Stimulated activated CD4-positive, alpha-beta T cell treated with anti-CD3 and anti-CD28 coated beads, Interleukin-4, amount 100 ng/mL, for 24 hours (primary cell): ENCODE measurements at places on chromosomes 2 and 18.

DNA sequence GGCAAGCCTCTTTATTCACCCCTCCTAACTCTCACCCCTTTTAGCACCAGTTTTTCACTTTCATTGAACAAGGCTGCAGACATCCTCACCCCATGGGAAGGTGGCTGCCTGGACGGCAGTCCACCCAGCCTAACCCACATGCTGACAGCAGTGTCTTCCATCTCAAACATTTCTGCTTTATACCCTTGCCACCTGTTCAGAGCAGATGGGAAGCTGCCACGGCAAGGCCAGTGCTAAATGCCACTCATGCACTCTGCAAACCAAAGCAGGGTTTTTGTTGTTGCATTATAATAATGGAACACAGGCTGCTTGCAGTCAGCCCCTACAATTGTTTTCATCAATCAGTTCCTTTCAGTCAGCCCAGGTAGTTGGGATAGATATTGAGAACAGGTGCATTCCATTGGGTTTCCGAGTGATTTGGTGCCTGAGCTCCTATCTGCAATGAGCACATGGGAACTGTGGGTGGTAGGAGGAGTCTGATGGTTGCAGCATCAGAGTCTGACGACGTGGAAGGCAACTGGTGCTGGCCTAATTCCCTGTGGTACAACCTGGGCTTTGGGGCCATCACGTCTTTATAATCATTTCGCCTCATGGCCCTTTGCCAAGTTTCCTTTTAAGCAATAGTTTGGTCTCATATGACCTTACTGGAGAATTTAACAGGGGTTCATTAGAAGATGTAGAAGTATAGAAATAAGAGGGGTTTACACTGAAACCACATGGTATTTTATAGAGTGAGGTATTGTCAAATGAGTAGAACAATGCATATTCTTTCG is 252.5 kb upstream of the SP5 start:
- no peak for DNase-seq

- DNase-seq, result no peak
Measured at GRCh38 chr2:203553784-203554183, 18.7 kb upstream of the RAPH1 start.

DNA sequence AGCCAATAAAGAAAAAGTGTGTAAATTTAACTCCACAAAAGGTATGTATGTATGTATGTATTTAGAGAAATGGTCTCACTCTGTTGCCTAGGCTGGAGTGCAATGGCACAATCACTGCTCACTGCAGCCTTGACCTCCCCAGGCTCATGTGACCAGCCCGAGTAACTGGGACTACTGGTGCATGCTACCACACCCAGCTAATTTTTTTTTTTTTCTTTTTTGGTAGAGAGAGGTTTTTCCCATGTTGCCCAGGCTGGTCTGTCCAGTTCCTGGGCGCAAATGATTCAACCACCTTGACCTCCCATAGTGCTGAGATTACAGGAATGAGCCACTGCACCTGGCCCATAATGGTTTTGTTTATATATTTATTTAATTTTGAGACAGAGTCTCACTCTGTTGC is 67.1 kb downstream of the CERKL start:
- DNase-seq, result no peak

- no peak for DNase-seq
Measured at GRCh38 chr18:33699372-33699771, 121.4 kb downstream of the ASXL3 start.

DNA sequence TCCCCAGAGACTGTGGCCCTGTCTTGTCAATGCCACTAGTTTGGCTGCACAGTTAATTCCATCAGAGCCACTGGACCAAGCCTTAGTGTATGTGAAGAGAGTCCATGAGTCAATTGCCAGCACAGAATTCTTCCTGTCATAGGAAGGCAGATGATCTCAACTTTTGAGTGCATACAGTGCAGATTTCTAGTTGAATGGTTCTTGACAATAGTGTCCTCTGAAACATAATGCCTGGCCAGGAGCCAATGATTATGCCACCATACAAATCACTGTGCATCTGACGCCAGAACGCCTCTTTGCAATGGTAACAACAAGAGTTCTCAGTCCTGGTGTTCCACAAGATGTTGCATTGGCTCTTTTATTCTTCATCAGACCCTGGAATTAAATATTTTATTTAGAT is 7.1 kb downstream of the NEUROD1 start:
- no peak for DNase-seq

- DNase-seq, result no peak
Measured at GRCh38 chr2:132522901-132523300, 106.3 kb downstream of the GPR39 start.

GRCh38 chr2:121866789-121867188 is 111.3 kb downstream of the TSN start:
- no peak for DNase-seq

DNA sequence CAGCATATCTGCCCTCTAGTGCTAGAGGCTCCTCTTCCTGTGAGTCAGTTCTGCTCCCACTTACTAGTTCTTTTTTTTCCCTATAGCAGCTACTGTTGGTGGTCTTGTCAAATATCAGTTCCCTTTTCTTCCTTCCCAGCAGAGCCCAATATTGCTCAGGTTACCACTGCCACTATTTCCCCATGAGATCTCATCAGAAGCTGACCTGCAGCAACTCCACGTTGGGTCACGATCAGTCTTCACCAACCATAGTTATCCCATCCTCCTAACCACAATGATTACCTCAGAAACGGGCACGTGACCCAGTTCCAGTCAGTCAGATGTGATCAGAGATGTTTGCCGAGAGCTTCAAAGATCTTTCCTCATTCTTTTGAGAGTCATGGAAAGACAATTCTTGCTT is 59.7 kb upstream of the CAPN13 start:
- DNase-seq, result no peak

DNA sequence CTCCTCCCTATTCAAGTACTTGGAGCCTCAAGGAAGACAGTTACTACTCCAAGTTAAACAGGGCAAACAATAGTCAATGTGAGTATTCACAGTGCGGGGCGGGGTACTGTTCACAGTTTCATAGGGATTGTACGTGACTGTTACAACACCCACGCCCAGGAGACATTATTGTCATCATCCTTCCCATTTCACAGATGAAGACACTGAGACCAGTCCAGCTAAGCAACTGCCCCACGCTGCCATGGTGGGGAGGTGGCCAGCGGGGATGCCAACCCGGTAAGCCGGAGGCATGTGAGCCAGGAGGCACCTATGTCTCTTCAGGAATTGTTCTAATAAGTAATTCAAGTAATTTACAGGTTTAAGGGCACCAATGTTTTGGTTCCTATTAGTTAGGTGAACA is 982 bp downstream of the HJURP start:
- no peak for DNase-seq

GRCh38 chr2:133991606-133992168 is 262.2 kb upstream of the MGAT5 start:
- DNase-seq, result no peak

DNA sequence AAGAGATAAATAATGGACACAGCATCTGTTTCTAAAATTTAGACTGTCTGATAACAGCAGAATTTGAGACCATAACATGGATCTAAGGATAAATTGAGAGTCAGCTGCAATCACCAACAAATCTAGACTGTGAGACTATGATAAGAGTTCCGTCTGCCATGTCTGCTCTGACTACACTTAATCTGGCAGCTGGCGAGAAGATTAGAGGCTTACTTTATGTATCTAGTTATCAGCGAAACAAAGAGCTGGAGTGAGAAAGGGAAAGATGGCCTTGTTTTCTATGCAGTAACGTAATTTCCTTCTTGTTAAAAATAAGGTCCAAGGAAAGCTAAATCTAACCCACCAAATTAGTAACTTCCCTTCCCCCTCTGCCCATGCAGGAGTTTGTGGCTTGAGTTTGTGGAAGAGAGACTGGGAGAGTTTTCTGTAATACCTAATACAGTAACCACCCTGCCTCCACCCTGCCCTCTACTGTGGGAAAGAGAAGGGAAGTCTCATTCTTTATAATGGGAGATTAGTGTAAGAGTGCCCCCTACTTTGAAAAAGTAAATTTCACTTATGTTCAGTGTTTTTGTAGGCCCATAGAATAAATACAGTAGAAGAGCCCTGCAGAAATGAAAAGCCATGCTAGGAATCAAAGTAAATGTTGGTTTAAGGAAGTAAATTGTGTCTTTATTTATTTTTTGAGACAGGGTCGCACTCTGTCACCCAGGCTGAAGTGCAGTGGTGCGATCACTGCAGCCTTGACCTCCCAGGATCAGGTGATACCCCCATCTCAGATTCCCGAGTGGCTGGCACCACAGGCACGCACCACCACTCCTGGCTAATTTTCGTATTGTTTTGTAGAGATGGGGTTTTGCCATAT is 27.5 kb downstream of the EML4 start:
- peak; percentile 39 for DNase-seq

DNA sequence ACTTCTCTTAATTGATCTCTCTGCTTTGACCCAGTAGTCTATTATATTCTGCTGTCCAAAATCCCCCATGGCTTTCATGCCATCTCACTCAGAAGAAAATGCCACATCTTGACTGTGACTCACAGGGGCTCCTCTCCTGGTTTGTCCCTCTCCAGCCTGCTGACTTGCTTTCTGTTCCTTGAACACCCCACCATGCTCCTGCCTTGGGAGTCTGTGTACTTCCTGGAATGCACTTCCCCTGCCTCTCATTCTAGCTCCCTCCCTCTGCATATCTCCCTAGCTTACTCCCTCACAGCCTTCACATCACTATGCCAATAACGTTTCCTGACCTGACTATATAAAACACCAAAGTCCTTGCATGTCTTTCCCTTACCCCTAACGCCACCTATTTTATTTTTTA is 167.2 kb downstream of the TRIB2 start:
- no peak for DNase-seq

DNA sequence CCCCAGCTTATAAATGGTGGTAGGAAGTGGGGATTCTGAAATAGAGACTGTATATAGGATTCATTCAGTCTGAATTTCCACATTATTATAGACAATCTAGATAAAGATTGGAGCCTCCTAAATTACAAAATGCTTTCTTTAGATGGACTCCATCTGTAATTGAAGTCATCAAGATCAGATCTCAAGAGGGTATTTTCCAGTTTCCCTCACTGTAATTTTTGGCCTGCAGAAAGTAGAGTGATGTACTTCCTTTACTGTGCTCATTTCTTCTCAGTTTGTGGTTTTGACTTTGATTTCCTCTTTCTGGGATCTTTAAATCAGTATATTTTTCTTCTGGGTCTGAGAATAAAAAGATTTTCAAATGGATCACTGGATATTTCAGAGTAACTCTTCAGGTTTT is 7.2 kb downstream of the BABAM2 start:
- DNase-seq, result no peak

GRCh38 chr2:112155331-112156151 is 17.4 kb downstream of the FBLN7 start:
- DNase-seq, result peak; percentile 36

- DNase-seq, result no peak
Measured at GRCh38 chr2:203650860-203651613, 55.4 kb upstream of the CD28 start.

DNA sequence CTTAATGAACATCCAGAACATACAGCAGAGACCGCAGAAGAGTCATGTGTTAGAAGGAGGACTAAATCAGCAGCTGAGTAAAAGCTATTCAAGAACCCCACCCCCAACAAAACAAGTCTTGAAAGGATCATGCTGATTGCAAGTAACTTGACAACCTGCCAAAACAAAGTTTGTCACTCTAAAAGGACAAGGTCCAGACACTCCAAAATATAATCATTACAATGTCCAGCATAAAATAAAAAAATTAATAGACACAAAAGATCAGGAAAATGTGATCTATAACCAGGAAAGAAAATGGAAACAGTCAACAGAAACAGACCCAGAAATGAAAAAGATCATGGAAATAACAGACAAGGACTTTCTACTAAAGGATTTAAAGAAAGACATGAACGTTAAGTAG is 28.5 kb downstream of the CCDC88A start:
- DNase-seq, result no peak

- DNase-seq, result no peak
Measured at GRCh38 chr2:110702514-110703380, 24.9 kb upstream of the BUB1 start.

DNA sequence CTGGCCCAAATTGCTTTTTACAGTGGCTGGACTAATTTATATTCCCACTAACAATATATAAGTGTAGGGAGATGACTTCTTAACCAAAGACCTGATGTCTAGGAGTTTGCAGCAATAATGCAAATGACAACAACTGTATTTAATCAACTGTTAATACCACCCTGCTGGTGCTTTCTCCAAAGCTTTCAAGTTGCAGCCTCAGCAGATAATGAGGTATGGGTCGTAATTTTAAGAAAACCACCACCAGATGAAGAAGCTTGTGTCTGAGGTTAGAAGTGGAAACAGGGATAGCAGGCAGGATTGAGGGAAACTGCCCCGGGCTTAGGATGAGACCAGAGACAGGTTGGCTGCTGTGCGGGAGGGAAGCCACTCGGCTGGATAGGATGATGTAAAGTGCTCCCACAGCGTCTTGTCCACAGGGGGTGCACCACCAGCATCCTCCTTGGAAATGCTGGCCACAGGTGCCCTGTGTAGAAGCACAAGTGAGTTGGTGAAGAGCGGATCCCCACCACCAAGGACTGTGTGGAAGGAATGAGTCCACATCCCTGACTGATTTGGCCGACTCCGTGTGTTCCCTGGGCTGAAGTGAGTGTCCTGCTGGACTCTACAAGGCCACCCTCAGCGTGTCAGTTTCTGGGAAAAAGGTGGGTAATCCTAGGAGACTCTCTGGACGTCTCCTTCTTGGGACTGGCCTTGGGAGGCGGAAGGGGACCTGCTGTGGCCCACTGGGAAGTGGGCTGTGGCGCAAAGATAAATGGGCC is 76.1 kb upstream of the SMAD2 start:
- DNase-seq, result no peak

DNA sequence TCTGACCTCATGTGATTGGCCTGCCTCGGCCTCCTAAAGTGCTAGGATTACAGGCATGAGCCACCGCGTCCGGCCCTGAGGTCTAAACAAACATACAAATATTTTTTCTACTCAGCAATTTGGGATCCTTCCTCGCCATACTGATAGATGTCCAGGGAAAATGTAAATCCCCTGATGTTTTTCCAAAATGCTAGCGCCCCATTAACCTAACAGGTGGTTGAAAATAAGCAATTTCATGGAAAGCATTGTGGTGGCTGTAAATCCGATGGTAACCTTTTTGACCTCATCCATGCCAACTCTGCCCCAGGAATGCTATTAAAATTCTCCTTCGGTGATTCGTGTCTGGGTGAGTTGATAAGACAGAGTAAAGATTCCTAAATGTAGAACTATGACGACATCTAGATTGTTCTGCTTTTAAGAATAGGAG is 19.3 kb downstream of the GEMIN6 start:
- no peak for DNase-seq

GRCh38 chr18:22332590-22332989 is 85.1 kb downstream of the CTAGE1 start:
- no peak for DNase-seq

- no peak for DNase-seq
Measured at GRCh38 chr18:57803103-57803969, at the start of gene ATP8B1. TSS of gene ATP8B1 (minus strand) at chr18:57803315. CDS start at chr18:57731807, 71,508 bp downstream.
